ENCODE measurements at places on chromosomes 5 and 9. TPM values are rescaled to one million over a fixed set of nuclear protein-coding genes. Genes with fewer than 3 reads are reported as not detected.

DNA sequence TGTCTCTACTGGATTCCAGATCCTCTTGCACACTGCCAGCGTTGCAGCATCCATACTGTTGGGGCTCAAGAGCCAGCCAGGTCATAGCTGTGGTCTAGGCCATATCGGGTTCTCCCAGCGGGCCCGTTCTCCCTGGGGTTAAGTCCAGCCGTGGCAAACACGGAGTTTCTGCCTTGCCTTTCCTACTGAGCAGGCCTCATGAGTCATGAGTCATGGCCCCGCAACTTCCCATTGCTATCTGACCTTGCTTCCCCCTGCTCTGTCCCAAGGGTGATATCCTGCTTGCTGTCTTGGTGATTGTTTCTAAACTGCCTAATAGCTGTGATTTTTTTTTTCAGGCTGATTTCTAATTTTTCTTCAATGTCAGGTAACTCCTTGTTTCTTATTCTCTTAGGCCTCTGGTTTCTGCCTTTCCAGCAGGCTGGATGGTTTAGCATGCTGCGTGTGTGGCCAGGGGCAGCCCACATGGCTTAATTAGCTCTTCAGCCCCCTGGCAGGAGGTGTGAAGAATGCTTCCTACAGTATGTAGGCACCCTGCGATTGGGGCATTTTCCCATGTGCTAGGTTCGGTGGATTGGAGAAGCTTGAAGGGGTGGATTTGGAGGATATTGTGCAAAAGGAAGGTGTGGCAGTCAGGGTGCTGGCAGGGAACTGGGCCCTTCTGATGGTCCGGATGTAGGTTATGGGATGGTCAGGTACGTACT, 18.7 kb downstream of the DAPK1 start:
- peak; percentile 40 for DNase-seq

DNA sequence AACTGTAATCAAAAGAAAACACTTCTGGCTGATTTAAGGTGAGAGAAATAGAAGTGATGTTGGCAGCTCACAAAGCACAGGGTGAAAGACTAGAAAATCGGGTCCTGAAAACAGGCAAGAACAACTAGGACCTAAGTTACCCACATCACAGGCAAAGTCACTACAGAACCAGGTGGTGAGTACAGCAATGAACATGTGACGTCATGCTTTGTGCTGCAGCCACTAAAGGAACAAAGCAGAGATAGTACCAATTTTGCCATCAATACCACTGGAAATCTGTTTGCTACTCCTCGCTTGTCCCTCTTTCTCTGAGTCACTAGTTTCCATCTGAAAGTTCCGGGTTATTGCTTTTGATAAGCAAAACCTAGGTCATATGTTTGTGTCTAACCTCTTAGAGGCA, 326.7 kb downstream of the GABRB2 start:
- no peak for DNase-seq

GRCh38 chr5:32507738-32508434, 63.3 kb upstream of the ZFR start:
- peak; percentile 65 for DNase-seq

DNA sequence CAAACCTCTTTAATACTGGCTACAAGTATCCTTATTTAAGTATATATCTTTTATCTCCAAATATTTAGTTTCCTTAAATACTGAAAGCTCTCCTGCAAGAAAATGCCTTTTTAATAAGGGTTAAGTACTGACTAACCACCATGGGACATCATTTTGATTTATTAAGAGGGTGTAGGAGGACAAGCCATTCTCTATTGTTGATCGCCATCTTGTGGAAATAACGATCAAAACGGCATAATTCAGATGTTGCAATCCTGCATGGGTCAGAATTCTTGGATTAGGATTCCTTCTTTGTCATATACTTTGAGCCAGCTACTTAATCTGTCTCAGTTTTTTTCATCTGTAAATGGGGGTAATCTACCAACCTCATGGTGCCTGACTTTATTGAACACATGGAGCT, 28.7 kb upstream of the C5orf46 start:
- peak; percentile 69 for DNase-seq

GRCh38 chr9:76302947-76303550, 91.2 kb downstream of the RFK start:
- peak; percentile 81 for DNase-seq

- peak; percentile 20 for DNase-seq
Measured at GRCh38 chr9:96457266-96457665, 7.3 kb downstream of the HABP4 start.

DNA sequence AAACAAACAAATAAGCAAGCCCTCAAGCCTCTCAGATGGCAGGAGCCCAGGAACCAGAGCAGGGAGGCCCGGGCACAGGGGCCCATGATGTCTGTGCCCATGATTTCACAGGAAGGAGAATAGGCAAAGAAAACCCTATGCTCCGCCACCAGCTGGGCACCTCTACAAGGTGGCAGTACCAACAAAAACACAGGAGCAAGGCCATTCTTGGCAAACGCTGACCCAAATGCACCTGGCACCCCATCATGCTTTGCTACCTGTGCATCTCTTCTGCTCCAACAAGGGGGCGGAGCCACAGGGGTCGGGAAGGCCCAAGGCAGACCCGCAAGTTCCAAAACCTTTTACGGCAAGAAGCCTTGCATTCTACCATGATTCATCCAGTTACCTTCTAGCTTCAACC, 3.1 kb downstream of the BRD3 start:
- no peak for DNase-seq

DNA sequence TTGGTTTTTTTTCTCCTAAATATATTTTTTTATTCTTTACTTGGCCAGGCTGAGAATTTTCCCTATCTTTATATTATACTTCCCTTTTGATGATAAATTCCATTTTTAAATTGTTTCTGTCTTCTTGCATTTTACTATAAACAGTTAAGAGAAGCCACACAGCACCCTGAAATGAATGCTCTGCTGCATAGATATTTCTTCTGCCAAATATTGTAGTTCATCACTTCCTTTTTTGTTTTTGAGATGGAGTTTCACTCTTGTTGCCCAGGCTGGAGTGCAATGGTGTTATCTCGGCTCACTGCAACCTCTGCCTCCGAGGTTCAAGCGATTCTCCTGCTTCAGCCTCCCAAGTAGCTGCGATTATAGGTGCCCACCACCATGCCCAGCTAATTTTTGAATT, 8.5 kb upstream of the INIP start:
- DNase-seq: no peak

DNA sequence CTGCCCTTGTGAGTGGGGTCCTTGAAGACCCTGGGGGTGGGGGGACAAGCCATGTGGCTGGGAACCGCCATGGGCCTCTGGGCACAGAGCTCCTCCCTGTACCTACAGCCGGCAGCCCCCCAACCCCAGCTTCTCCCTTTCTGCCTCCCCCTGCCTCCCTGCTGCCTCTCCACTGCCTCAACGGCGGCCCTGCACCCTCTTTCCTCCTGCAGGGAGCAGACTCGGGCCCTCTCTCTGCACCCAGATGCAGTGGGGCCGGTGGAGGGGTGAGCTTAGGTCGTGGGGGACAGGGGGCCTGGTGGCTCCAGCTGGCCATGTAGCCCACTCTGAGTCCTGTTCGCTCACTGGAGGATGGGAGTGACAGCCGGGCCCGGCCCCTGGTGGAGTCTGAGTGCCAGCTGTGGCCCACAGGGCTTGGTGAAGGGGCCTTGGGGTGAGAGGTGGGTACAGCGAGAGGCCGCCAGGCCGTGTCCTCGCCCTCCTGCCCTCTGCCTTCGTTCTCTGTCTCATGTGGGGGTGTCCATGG, 139.3 kb upstream of the COL5A1 start:
- DNase-seq: no peak

- peak; percentile 89 for DNase-seq
Measured at GRCh38 chr9:109349421-109349846, 28.6 kb upstream of the EPB41L4B start.

- DNase-seq: no peak
Measured at GRCh38 chr5:44603496-44604272, 205.1 kb upstream of the MRPS30 start.

DNA sequence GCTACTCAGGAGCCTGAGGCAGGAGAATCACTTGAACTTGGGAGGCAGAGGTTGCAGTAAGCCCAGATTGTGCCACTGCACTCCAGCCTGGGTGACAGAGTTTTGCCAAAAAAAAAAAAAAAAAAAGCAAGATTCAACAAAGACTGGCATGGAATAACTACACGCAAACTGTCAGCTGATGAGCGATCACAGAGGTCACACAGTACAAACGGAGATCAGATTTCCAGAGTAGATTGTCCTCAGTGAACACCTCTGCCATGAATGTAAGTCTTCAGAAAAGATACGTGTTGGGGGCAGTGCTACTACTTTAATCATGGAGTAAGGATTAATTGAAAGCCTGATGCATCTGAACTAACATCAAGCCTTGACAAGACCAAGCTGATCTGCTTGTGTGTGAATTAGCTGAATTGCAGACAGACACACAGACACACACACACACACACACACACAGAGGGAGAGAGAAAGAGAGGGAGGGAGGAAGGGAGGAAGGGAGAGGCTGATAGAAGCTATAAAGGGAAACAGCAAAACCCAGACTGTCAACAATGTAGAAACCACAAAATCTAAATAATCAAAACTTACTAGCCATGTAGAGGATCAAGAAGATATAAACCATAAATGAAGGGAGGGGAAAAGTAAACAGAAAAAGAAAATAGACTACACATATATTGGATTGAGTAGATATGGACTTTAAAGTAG, 222.9 kb upstream of the ZNF462 start:
- no peak for DNase-seq

DNA sequence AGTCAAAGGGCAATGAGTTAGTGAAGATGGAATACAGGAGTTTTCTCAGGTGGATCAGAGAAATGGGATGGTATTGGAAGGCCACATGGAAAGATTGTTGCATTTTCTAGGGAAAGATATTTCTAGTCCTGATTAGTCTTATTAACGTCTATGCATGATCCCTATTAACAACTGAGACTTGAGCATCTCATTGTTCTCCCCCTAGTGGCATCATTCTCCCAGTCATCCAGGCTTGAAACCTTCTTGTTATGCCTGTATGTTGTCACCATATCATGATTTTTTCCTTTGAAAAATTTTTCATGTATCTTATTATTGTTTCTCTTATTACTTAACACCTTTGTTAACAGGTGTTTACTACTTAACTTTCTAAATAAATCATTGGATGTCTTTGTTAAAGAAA, 34.4 kb downstream of the KIF2A start:
- no peak for DNase-seq

DNA sequence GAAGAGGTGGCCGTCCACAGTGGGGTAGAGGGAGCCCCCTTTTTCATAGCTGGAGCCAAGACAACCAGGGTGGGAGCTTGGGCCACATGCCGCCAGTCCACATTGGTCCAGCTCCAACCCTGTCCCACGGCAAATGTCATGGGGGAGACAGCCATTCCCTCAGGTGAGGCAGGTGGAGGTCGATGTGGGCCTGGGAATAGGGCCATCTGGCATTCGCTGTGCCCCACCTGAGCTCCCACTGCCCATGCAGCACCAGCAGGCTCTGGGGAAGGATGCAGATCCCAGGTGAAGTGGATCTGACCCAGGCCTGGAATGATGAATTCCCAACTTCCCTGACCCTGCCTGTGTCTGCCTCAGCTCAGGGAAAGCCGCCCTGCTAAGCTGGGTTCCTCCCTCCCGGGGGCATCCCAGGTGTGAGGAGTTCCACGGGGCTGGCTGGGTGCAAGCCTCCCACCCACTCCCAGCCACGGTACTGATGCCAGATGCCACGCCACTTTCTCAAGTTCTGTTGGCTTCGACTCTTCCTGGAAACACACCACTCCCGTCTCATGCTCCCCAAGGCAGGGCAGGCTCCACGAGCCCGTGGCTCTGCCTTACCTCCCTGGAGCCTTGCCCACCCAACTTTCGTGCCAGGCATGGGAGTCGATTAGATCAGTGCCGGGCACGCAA, 25.2 kb upstream of the FCN2 start:
- no peak for DNase-seq

DNA sequence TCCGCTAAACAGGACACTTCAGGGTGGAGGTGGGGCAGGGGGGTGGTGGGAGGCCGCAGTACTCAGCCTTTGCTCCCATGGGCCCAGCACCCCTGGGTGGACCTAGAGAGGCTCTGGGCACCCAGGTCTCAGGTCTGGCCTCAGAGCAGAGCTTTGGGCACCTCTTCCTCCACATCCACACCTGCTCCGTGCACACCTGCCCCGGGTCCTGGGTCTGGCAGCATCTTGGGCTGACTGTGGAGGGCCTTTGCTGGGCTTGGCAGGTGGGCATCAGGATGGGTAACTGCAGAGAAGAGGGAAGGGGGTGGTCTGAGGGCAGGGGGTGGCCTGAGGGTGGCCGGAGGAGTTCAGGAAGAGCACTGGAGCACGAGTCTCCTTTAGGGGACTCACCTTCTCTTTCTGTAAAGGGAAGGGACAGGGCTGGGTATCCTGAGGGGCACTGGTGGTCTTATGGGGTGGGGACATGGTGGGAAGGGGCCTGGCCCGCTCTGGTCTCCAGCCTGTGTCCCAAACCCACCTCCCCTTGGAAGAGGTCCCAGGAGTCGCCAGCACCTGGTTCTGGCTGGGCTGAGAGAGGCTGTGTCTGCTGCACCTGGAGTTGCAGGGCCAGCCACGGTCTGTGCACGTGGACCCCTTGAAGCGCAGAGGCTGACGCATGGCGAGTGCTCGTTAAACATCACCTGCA, 106.7 kb upstream of the IER5L start:
- DNase-seq: no peak

DNA sequence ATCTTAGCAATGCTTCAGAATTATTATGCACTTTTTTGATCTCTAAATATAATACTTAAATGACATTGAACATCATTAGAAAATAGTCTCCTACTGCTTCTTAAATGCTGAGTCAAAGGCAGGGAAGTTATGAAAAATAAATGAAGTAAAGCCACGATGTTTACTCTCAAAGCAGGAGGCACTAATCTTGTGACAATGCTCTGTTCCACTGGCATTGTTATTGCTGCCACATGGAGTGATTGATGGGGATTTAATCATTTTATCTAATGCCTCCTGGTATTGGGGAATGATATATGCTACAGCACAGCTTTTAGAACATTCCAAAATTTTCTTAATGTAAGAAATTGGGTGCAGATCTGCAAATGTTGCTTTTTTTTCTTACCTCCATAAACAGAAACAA, 1655.4 kb upstream of the NUDT12 start:
- no peak for DNase-seq

DNA sequence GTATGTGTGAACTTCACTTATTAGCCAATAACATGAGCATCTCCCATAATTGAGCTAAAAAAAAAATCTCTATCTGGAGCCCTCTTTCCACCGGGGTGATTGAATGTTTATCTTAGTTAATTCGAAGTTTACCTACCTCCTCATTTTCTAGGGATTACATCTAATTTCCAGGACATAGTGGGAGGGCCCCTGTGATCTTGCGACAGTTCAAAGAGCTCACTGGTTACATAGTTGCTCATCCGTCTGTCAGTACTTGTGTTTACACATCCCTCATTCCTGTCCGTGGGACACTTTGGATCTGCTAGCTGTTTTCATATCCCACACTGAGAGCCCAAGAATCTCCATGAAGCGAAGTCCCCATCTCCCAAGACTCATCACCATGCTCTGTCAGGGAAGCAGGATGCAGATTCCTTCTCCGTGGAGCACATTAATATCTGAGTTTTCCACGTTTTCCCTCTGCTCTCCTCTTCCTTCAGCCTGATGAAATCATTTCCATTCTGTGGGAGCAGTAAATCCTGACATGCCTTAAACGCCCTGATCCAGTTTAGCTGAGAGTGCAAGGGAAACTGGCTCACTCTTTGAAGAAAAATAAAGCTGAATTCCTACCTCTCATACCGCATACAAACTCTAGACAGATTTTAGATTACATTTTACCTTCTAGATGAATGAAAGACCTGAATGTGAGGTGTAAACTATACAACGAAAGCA, 10.2 kb upstream of the SFXN1 start:
- DNase-seq: no peak

NREP gene
- 364 TPM for polyA plus RNA-seq

CATSPER3 gene
- polyA plus RNA-seq: 0.32 TPM

SPINK1 gene
- not detected for polyA plus RNA-seq

TXNDC8 gene
- not detected for polyA plus RNA-seq

ZCCHC9 gene
- polyA plus RNA-seq: 35.9 TPM

DND1 gene
- polyA plus RNA-seq: 0.21 TPM

SMIM33 gene
- polyA plus RNA-seq: not detected

All from fibroblast of lung (primary cell).